Esophagus mucosa (tissue), 1 donor: ENCODE measurements at places on chromosomes 4 and X. TPM values are rescaled to one million over a fixed set of nuclear protein-coding genes. Genes with fewer than 3 reads are reported as not detected.

HPGDS gene
- not detected for total RNA-seq

DNA sequence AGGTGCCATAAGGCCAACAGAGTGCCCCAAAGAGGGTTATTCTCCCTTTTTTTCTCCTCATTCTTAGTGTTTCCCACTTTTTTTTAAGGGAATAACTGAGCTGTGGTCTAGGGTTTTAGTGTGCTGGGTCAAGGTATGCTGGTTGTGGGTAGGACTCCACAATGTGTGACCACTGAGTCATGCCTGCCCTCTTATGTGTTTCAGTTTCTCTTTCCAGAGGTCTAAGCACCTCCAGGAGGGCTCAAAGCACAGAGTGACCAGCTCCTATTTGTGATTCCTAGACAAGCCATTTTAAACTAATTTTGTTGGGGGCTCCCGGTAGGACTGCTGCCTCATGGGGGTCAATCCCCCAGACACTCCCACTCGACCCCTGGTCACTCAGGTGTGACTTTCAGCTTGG lies 80.5 kb upstream of the GC start:
- no peak for ATAC-seq

DHRSX gene
- total RNA-seq = 9.7 TPM

GRCh38 chr4:55617587-55618197 lies 18.4 kb downstream of the NMU start:
- no peak for ATAC-seq

DNA sequence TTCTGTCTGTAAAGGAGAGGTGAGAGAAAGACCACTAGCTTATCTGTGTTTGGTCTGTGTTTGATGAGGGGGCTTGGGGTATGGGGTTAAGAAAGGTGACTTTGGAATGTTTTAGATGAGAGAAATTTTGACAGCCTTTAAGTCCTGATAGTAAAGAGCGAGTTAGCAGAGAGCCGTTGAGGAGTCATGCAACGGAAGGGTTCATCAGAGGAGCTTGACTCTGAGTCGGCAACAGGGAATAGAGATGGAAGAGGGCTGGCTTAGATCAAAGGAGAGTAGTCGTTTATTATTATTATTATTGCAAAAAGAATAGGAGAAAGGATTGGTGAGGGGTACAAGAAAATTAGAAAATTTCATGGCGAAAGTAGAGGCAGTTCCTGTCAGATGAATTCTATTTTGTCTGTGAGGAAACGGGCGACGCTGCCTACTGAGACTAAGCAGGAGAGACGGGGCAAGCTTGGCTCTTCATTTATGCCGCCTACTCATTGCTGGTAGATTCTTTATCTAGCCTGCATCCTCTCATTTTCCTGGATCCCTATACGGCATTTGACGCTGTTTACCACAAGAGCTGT lies 473 bp upstream of the VAMP7 start:
- ATAC-seq = no peak

GRCh38 chr4:100833906-100834305 lies 316.1 kb upstream of the EMCN start:
- no peak for ATAC-seq

RPS6KA6 gene
- 0.96 TPM for total RNA-seq

DNA sequence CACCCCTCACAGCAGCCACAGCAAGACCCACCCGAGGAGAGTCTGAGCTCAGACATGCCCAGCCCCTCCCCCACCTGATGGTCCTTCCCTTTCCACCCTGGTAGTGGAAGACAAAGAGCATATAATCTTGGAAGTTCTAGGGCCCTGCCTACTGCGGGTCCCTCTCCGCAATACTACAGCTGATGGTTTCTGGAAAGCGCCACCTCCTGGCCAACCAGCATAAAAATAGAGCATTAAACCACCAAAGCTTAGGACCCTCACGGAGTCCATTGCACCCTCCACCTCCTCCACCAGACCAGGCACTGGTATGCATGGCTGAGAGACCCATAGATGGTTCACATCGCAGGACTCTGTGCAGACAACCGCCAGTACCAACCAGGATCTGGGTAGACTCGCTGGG lies 78.2 kb downstream of the SH3BGRL start:
- ATAC-seq = no peak

- peak; percentile 71 for ATAC-seq
Measured at GRCh38 chr4:146134761-146135445, 40.6 kb upstream of the LSM6 start.

GABRG1 gene
- total RNA-seq = not detected

DNA sequence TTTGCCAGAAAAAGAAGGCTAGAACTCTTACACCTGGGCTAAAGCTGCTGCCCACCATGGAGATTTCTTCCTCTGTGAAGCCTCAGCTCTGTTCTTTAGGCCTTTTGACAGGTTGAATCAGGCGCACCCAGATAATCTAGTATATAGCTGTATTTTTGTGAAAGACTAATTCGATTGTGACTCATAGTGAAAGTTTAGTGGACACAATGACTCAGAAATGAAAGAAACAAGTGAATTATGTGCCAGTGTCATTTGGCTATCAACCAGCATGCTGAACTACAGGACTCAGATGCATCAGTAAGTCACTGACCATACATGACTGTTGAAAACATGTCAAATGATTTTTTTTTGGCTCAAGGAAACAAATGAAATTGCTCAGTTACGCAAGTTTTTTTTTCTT lies 425.4 kb downstream of the SLITRK2 start:
- no peak for ATAC-seq

RAI2 gene
- total RNA-seq = 1.1 TPM

LDB2 gene
- 4.9 TPM for total RNA-seq

TMSB15B gene
- 1.1 TPM for total RNA-seq

DNA sequence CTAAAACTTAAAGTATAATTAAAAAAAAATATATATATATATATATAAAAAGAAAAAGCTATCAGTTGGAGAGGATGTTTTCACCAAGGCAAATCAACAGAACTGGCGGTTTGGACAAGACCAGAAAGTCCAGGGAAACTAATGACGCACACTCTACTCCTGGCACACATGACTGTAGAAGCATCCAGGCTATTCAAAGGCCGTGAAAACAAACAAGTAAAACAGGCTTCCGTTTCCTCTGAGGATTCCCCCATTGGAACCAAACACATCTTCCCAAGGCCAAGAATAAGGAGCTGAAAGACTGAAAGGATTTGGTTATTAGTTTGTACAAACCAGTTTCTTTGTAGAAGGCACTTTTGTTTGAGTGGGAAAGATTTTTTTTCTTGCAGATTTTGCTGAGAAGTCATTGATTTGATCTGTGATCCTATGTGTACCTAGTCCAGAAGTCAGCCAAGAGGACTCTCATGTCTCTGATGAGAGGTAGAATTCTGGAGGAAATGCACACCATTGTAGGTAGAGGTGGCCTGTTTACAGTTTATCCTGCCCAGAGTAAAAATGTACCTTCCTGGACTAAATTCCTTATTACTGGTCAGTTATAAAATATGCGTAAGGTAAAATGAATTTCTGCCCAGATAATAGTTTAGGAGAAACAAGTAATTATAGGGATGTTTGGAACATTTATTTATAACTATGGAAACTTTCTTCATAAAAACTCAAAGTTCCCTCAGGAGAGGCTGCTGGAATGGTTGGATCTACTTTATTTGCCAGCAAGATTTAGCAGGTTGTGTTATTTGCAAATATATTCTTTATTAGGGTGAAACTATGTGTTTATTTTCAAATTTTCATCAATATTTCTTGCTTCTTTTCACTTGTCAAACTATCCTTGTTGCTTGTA lies 66.5 kb downstream of the DMP1 start:
- no peak for ATAC-seq

DNA sequence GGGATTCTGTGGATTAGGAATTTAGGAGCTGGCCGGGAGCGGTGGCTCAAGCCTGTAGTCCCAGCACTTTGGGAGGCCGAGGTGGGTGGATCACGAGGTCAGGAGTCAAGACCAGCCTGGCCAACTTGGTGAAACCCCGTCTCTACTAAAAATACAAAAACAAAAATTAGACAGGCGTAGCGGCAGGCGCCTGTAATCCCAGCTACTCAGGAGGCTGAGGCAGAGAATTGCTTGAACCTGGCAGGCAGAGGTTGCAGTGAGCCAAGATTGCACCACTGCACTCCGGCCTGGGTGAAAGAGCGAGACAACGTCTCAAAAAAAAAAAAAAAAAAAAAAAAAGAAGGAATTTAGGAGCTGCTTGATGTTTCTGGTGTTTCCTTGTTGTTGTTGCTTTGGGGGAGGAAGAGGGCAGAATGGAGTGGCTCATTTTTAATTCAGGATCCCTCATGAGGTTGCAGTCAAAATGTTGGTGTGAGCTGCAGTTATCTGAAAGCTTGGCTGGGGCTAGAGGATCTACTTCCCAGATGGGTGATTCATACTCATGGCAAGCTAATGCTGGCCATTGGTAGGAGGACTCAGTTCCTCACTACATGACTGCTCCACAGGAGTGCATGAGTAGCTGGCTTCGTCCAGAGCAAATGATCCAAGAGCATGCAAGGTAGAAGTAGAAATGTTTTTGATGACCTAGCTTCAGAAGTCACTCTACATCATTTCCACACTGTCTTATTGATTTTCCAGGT lies 26.5 kb upstream of the JADE1 start:
- peak; percentile 36 for ATAC-seq

DNA sequence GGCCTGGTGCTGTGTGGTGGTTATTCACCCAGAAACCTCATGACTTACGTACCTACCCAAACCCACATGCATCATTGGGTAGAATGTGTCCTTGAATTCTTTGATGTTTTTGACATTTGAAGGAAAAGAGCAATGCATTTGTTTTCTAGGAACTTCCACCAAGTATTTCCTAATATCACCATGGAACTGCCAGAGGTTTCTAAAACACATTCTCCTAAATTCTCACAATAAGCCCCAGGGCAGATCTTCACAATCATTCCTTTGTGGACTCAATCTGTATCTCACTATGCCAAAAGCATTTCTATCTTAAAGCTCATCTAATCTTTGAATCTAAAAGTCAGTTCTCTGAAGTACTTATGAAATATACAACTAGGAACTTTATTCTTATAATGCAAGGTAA lies 8.3 kb upstream of the ODAM start:
- ATAC-seq = no peak

DNA sequence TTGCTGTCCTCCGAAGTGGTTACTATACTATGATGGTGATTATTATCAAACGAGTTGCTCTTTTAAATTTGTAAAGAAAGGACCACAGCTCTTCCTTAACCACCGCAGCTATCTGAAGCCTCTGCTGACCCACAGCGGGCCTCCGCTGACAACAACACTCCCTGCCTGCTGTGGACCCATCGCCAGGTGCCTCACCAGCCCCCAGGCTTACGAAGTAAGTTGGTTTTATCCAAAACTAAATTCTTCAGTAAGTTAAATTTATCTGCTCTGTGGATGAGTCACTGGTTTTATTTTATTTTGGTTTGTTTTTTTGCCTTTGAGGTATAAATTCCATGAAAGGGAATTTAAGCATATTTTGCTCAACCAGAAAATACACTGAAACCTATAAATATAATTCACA lies 54.7 kb downstream of the SLC9A6 start:
- ATAC-seq = no peak

DMD gene
- total RNA-seq = 5.1 TPM

DNA sequence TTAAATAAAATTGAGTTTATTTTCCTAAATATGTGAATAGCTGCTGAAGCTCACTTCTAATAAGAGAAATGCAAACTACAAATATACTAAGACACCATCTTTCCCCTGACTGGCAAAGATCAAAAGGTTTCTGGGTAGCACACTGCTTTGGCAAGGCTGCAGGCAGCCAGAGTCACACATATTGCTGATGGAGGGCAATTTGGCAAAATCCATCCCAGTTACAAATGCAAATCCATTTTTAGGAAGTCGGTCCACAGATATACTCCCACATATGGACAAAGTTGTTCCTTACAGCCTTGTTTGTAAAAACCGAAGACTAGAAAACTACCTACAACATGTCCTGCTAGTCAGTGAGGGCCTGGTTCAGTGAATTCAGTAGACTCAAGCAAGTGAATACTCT lies 12.4 kb downstream of the USP46 start:
- ATAC-seq = no peak

ZAR1 gene
- not detected for total RNA-seq

DNA sequence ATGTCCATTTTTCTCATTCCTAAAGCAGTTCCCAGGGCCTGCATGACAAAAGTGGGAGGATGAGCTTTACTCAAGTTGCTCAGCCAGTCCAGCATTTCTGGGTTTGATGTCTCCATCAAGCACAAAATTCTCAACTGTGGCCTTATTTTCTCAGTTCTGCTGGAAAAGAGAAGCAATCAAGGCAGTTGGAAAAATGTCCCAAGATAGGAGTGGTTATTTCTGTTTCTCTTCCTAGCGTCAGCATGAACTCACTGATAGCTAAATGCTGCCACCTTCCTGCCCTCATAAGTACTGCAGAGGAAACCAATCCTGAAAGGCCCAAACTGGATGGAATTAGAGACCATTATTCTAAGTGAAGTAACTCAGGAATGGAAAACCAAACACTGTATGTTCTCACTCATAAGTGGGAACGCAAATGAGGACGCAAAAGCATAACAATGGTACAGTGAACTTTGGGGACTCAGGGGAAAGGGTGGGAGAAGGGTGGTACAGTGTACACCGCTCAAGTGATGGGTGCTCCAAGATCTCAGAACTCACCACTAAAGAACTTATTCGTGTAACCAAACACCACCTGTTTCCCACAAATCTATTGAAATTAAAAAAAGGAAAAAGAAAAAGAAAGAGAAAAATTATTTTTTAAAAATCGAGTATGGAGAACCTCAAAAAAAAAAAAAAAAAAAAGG lies 29.6 kb downstream of the ADH7 start:
- peak; percentile 81 for ATAC-seq

DNA sequence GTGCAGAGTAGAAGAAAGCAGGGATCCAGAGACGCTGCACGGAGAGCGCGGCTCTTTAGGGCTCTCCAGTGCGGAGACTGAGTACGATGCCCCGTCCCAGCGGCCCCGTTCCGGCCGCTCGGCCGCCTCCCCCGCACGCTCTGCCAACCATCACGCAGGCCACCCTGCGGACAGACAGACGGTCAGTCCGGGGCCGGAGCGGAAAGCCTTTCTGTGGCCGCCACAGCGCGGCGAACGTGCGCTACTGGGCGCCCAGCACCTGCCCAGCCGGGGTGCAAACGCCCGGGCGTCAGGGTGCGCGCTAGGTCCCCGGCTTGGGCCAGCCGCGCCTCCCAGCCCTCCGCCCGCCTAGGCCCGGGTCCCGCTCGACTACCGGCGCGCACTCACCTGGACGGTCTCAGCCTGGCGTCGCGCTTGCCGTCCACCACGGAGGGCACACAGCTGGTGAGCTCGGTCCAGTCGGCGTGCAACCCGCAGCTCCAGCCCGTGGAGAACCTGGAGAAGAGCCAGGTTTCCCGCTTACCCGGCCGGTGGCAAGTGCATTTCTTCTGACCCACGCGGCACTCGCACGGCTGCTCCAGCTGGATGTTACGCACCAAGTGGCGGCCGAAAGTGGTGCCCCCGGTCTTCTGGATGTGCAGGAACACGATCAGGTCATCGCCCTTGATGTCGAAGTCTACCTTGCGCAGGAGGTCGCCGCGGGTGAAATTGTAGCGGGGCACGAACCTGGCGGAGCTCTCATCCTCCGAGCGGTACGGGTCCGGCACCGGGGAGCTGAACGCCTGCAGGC lies 1.8 kb downstream of the HS6ST2 start:
- peak; percentile 12 for ATAC-seq

CYP2U1 gene
- 0.92 TPM for total RNA-seq
